ENCODE measurements at places on chromosomes 1 and 21.
A peak's percentile ranks its signal among the peaks of the same experiment; 100 is the strongest.

- no peak for DNase-seq
Measured at GRCh38 chr1:201381130-201381529, 3.6 kb upstream of the TNNT2 start.

GRCh38 chr1:97202481-97203380 lies 481.1 kb downstream of the PTBP2 start:
- DNase-seq: no peak

- DNase-seq: no peak
Measured at GRCh38 chr1:111489604-111490003, 13.8 kb downstream of the ADORA3 start.

- DNase-seq: peak; percentile 5
Measured at GRCh38 chr1:213852107-213852506, 135.7 kb upstream of the PROX1 start.

GRCh38 chr1:204797401-204797800 lies 73.3 kb upstream of the NFASC start:
- DNase-seq: no peak

GRCh38 chr1:116494353-116494692 lies 76.5 kb downstream of the CD58 start:
- no peak for DNase-seq

DNA sequence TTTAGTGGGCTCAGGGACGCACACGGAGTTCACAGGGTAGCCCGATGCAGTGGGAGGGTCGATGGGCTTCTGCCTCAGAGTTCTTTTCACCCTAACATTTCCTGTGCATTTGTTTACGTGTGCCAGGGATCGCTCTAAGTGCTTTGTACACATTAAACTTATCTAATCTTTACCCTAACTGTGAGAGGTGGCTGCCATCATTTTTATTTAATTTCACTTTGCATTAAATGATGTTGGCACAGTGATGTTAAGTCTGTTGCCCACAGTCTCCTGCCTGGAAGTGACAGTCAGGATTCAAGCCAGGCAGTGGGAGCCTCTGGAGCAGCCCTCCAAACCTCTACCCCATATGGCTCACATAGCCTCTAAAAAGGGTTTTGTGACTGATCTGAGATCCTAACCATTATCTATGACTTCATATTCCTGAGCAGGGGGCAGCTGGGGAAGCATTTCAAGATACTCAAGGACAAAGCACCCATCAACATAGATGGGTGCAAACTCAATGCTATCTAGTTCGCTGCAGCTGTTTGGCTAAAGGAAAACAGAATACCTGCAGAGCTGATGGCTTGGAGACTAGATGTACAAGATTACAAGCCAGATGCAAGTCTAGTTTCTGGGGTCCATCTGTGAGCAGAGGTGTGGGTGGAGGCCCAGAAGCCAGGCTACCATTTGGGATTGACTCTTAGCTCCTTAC lies 303.8 kb downstream of the DISC1 start:
- DNase-seq: no peak

- peak; percentile 1 for DNase-seq
Measured at GRCh38 chr1:95169548-95169947, 52.4 kb downstream of the TLCD4 start.

Data from hematopoietic multipotent progenitor cell (in vitro differentiated cells).